Stimulated activated CD4-positive, alpha-beta T cell treated with anti-CD3 and anti-CD28 coated beads, Interleukin-4, amount 100 ng/mL, for 48 hours (primary cell): ENCODE measurements at places on chromosomes 1 and 21.

DNA sequence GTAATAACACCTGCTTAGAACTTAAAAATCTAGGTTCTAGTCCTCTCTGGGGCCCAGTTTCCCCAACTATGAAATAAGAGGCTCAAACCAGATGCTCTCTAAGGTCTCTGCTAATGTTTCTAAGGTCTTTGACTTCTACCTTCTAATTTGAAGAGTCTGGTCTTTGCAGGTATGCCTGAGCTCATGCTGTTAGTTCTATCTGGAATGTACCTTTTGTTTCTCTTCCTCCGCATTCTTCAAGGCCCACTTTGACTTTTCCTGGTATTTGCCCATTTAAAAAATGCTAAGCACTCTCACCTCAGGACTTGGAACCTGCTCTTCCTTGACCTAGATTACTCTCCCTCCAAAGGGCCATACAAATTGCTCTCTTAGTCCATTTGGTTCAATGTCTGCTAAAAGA, 13.5 kb downstream of the SLC35D1 start:
- DNase-seq: no peak

- DNase-seq: no peak
Observed at GRCh38 chr1:160628799-160629263, 18.0 kb downstream of the SLAMF1 start.

DNA sequence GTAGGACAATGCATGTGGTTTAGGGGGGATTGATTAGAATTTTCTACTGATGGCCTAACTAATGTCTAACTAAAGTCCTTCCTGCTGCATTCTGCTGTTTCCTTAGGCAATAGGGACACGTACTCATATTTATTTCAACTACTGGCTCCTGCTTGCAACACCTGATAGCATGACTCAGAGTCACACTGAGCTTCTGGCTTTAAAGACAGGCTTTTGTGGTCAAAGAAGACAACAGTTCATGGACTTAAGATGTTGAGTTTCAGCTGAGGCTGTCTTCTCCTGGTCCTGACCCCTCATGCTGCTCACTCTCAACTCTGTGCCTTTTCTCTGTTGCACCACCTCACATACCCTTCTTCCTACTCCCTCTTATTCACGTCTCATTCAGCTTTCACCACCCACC, 29.1 kb upstream of the TRABD2B start:
- DNase-seq: no peak

DNA sequence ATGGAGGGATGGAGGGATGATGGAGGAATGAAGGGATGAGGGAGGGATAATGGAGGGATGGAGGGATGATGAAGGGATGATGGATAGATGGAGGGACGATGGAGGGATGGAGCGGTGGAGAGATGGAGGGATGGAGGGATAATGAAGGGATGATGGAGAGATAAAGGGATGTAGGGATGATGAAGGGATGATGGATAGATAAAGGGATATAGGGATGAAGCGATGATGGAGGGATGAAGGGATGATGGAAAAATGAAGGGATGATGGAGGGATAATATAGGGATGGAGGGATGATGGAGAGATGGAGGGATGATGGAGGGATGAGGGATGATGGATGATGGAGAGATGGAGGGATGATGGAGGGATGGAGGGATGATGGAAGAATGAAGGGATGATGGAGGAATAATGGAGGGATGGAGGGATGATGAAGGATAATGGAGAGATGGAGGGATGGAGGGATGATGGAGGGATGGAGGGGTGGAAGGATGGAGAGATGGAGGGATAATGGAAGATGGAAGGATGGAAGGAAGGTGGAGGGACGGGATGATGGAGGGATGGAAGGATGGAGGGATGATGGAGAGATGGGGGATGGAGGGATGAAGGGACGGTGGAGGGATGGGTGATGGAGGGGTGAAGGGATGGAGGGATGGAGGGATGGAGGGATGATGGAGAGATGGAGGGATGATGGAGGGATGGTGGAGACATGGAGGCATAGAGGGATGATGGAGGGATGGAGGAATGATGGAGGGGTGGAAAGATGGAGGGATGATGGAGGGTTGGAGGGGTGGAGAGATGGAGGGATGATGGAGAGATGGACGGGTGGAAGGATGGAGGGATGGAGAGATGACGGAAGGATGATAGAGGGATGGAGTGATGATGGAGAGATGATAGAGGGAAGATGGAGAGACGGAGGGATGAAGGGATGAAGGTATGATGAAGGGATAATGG, 62.0 kb downstream of the KCNAB2 start:
- no peak for DNase-seq

- no peak for DNase-seq
Observed at GRCh38 chr1:170318141-170318540, 172.4 kb downstream of the NTMT2 start.

- DNase-seq: no peak
Observed at GRCh38 chr1:161958425-161958824, 65.2 kb downstream of the OLFML2B start.

DNA sequence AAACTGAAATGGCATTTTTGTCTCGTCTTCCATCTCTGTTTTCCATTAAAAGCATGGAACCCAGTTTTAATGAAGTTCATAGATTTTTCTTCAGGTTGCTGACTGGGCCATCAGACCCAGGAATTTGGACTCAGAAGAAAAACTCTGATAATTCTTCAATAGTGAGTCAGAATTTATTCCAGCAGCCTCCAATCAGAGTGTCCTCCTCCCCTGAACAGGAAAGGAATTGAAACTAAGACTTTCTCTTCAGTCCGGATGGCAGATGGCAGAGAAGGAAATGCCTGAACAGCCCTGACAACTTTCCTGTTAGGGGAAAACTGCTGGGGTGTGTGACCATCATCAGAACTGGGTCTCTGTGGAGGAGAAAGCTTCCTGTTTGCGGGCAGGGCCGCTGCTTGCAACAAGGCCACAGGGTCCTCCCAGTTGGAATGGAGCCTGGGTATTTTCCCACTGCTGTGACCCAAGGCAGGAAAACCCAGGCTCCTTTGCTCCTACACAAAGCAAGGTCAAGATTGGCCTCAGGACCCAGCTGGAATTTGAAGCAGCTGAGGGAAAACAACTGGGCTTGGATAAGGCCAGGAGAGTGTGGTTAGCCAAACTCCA, 20.7 kb downstream of the CD34 start:
- DNase-seq: no peak

DNA sequence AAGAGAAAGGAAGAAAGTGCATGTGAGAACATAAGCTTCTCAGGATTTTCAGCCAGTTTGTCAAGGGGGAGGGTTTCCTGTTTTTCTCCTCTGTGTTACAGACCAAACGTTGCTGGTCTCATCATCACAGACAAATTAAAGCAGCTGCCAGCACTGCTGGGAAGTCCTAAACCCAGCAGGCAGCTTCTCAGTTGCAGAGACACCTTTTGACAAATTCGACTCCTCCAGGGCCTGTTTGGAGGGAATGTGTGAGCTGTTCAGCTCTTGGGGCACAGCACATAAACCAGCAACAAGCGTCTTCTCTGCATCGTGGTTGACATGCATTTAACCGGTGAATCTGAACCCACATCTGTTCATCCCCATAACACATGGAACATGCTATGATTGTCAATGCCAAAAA, 454.6 kb upstream of the RUNX1 start:
- no peak for DNase-seq

GRCh38 chr1:93758842-93759515, 77.3 kb upstream of the BCAR3 start:
- no peak for DNase-seq

DNA sequence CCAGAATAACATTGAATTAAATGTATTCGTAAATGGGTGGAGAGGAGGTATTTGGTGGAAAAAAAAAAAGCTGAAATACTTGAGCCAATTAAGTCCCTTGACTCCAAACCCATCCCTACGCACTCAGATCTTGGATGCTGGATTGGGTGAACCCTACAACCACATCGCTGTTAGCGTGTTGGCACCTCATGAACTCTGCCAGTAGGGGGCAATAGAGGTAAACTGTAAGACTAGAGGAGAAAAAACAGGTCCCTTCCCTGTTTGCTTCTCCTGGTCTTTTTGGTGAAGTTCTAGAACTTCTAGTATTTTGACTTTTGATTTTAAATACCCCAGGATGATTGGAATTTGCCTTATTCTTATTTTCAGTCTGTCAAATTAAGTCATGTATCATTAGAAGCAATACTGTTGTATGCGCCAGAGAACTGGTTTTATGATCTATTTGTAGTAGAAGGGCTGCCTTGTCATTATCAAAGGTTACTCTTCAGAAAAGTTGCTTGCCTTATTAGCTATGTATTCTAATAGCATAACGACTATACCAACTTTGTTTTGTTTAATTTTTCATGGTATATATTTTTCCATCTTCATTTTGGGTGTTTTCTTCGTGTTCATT, 1.9 kb upstream of the OR13G1 start:
- peak; percentile 12 for DNase-seq

DNA sequence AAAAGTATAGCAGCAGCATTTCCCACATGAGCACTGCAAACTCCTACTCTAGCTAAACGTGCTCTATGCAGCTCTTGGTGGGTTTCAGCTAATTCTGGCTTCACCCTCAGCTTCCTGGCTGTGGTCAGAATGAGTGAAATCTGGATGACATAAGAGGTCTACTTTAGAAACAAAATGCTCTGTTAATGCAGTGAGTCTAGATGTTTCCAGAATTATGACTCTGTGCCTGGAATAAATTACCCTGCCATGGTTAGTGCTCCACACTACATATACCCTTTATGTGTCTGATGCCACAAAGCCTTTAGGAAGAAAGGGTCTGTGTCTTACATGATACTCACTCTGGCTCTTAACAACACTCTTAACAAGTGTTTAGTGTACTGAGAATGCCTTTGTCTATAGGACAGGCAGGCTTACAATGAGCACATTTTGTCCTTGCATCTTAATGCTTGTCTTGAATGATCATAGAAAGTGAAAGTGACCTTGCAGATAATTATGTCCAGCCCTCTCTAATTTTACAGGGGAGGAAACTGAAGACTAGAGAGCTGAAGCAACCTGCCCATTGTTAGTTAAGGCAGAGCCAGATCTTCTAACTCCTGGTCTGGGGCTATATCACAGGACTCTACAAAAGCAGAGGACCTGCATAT, 9.2 kb downstream of the S100A10 start:
- no peak for DNase-seq

- no peak for DNase-seq
Observed at GRCh38 chr1:245645406-245645805, 490.6 kb downstream of the KIF26B start.

DNA sequence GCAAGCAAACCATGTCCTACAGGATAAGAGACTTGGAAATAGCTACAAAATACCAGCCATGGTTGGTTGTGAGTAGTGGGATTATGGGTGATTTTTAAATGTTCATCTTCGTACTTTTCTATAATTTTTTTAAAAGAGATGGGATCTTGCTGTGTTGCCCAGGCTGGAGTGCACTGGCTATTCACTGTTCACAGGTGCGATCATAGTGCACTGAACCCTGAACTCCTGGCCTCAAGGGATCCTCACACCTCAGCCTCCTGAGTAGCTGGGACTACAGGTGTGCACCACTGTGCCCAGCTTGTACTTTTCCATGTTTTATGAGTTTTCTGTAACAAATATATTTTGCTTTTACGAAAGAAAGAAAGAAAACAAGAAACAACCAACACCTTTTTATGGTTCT, 224.2 kb downstream of the FOXD2 start:
- DNase-seq: no peak

GRCh38 chr1:22848405-22848804, 124.3 kb downstream of the LACTBL1 start:
- DNase-seq: no peak

DNA sequence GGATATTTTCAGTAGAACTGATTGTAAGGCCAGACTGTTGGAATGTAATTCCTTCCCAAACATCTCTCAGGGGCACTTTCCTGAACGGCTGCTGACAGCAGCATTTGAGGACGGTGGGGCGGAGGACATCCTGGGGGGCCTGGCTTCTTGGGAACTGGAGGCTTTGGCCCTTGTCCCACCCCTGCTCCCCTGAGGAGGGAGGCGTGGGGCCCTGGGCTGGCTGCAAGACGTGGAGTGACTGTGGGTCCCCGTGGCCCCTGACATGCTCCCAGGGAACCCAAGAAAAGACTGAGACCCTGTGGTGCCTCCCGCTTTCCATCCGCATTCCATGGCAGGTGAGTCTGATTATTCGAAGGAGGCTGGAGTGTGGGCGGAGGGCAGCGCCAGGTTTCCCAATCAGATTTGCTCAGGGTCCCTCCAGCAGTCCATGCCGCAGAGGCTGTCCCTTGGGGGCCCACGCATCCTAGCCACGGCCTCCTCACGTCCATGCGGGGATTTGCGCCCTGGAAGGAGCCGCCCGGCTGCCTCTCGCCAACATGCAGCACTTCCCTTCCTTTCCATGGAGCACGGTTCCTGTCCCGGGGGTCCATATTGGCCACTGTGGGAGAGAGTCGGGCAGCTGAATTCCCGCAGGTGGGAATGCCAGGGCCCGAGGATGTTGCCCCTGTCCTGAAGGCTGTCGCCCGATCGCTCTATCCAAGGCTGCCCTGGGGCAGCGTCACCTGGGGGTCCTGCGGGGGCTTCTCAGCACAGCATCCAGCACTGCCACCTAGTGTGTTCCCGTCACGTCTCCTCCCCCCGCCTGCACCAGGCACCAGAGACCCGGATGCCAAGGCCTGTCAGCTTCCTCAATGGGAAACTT, 69.0 kb downstream of the FAAP20 start:
- DNase-seq: no peak

GRCh38 chr1:80341021-80341420, 1334.5 kb upstream of the ADGRL4 start:
- DNase-seq: no peak
